Activated gamma-delta T cell treated with Interleukin-2 at 50 U/mL for 16 hours (primary cell): ENCODE measurements at places on chromosomes 4 and X.

- no peak for DNase-seq
Observed at GRCh38 chr4:54496412-54496811, 161.3 kb upstream of the KIT start.

DNA sequence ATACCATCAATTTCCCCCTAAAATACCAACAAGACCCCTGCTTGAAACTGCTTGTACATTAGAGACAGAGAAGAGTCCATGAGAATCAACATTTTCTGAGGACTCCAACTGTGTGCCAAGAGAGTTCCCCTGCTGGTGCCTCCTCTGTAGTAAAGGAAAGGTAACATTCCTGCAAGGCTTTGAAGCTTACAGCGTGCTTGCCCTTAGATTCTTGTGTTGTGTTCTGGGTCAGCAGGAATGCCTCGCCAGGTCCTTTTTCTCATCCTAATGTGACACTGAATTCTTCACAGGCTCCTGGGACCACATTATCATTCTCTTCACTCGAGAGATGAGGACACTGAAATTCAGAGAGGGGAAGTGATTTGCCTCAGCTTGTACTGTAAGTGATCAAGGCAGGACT lies 9.7 kb upstream of the EOLA2 start:
- no peak for DNase-seq

- DNase-seq = no peak
Observed at GRCh38 chr4:42396752-42397634, at the start of gene SHISA3. Gene SHISA3, plus strand, starts transcription at chr4:42397488. Its CDS starts 569 bp downstream, at chr4:42398057.

DNA sequence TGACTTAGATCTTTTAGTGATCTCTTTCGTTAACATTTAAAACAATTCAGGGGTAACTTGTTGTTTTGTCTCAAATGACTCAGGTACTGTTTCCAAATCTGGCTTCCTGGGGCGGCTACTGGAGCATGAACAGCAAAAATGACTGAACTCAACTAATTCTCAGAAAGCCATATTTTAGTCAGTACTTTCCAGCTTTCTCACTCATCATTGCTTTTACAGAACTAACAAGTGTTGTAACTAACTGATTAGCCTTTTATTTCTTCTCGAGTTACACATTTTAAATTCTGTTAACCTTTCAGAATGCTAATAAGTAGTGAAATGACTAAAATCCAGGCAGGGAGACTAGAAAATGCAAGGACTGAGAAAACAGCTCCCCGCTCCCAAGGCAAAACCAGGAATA lies 55.3 kb downstream of the JADE3 start:
- DNase-seq = no peak

DNA sequence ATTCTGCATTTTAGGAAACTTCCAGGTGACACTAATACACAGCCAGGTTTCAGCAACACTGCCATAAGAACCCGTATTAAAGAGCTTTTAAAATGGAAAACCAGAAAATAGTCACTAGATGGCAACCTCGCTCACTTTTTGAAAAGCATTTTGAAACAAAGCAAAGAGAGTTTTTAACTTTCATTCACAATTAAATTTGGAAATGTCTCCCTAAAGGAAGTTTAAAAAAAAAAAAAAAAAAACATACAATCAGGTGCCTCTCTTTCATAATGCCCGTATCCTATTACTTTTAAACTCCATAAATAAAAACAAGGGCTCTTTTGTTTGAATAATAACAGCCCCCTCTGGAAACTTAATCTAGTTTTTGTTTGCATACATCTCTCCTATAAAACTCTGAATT lies 20.3 kb downstream of the MEPE start:
- DNase-seq = no peak

DNA sequence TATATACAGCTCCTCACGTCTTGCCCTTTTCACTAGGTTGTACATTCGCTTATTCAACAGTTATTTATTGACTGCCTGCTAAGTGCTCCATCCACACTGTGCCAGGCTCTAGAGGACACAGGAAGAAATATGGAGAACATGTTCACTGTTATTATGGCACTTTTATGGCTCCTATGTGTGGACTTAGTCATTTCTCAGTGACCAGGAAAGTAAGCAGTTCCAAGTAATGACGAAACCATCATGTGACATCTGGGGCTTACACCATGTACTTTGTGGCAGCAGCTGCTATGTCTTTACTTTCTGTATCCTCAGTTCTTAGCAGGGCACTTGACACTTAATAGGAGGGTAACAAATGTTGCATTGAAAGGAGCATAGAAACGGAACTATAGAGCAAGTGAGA lies 278.0 kb downstream of the ANK2 start:
- no peak for DNase-seq

- no peak for DNase-seq
Observed at GRCh38 chr4:110484767-110485166, 8.8 kb downstream of the ENPEP start.

GRCh38 chrX:85851418-85851817 lies 195.9 kb downstream of the CHM start:
- no peak for DNase-seq

- DNase-seq = no peak
Observed at GRCh38 chrX:136190038-136190713, 42.8 kb downstream of the FHL1 start.

DNA sequence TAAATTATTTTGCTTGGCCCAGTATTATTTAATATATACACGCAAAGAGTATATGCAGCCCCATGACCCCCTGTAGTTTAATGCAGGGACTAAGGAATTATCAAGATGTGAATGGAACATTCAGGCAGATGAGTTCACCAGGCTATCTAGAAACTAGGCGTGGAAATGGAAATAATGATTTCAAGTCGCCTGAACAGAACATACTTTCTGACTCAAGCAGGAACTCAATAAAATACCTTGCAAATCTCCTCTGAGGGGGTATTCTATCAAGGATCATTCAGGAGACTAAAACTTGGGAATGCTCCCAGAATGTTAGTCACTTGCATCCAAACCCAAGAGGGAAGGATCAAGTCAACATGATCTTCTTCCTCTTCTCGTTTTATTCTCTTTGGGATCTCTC lies 59.6 kb upstream of the RASSF6 start:
- DNase-seq = no peak

- no peak for DNase-seq
Observed at GRCh38 chrX:23840674-23841073, 57.7 kb downstream of the SAT1 start.

GRCh38 chr4:20078644-20079043 lies 173.1 kb upstream of the SLIT2 start:
- DNase-seq = no peak

- DNase-seq = no peak
Observed at GRCh38 chrX:153688506-153688905, 780 bp downstream of the SLC6A8 start.

GRCh38 chr4:169253113-169253671 lies 17.6 kb downstream of the SH3RF1 start:
- DNase-seq = no peak

GRCh38 chr4:83268491-83268890 lies 16.1 kb downstream of the COQ2 start:
- DNase-seq = no peak

- no peak for DNase-seq
Observed at GRCh38 chr4:132245319-132245718, 903.8 kb upstream of the PCDH10 start.
